Stimulated activated CD4-positive, alpha-beta T cell treated with anti-CD3 and anti-CD28 coated beads, Interleukin-1b, Interleukin-23, amount 100 ng/mL, for 1 hour (primary cell): ENCODE measurements at places on chromosomes 12 and 14.

DNA sequence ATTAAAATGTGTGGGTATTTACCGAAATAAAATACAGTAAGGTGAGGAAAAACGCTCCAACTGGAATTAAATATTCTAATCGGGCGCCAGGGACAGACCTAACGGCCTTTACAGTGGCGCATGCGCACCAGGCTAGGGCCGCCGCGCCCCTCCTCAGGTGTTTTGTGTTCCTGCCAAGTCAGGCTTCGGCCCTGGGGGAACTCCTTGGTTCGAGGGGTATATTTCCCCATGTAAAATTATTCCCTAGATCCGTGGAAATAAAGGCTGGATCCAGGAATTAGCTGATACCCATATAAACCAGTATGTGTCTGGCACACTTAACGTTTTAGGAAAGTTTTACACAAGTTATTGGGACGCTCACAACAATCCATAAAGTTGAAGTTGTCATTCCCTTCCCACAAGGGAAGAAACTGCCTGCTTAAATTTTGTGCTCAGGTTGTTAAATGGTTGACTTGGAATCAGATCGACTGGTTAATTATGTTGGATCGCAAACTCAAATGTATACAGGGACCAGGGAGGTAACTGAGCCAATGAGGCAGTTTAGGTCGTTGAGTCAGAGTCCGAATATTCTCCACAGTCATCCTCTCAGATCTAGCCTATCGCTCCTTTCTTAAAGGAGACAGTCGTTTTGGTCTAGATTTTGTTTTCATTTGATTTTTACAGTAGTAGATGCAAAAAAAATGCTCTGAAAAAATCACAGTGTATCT lies 621 bp upstream of the ANAPC7 start:
- peak; percentile 50 for DNase-seq

DNA sequence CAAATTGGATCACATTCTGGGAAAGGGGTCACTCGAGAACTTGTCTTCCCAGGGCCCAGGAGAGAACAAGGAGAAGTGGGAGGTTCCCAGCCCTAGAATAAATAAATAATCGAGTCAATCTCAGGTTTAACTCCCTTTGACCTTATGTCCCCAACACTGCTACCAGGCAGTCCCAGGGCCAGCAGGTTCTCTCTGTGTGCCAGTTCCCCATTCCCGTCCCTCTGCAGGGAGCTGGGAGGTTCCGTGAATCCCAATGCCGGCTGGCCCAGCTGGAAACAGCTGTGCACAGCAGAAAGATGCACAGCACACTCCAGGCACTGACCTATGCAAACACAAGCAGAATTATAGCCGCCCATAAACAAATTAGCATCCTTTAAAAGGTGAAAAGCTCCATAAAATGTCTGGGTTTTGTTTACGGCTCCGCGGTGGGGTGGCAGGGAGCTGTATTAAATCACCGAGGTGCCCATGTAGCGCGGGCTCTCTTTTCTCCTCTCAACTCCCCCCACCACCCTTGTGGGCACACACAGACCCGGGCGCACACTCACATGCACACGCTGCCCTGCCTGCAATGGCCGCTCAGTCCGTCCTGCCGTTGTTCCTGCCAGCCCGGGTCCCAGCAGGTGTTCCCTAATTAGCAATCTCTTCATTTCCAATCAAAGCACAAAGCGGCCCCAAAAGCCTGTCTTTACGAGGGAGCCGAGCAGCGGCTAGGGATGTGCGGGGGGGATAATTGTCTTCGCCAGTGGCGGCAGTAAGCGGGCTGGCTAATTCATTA lies 46.6 kb upstream of the ESRRB start:
- DNase-seq = no peak

DNA sequence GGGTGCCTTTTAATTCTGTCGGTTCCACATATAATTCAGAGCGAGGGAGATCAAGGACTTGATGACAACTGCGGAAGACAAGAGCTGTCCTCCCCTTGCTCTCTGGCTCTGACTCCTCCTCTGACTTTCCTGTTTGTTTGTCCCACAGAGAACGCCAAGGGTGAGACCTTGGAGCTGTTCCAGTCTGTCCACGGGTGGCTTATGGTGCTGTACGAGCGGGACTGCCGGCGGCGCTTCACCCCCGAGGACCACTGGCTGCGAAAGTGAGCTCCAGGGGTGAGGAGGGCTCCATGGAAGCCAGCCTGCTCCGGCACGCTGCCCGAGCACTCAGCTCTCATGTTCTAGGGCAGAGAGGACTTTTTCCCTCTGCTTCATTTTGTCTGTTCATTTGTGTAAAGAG lies 32.8 kb downstream of the UBE3B start:
- no peak for DNase-seq

DNA sequence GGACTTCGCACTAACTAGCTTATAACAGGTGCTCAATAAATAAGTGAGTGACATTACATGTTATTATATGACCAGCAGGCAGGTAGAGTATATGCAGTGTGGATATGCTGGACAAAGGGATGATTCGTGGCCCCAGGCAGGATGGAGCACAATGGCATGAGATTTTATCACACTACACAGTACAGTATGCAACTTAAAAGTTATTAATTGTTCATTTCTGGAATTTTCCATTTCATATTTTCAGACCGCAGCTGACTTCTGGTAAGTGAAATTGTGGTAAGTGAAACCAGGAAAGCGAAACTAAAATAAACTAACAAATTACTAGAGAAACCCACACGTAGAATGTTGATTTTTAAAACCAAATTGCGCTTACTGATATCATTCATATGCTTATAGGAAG lies 3.3 kb downstream of the PARP11 start:
- no peak for DNase-seq

- DNase-seq = no peak
Observed at GRCh38 chr12:94141892-94142291, 6.5 kb upstream of the PLXNC1 start.

- DNase-seq = no peak
Observed at GRCh38 chr12:3967556-3968160, 94.5 kb upstream of the PARP11 start.

DNA sequence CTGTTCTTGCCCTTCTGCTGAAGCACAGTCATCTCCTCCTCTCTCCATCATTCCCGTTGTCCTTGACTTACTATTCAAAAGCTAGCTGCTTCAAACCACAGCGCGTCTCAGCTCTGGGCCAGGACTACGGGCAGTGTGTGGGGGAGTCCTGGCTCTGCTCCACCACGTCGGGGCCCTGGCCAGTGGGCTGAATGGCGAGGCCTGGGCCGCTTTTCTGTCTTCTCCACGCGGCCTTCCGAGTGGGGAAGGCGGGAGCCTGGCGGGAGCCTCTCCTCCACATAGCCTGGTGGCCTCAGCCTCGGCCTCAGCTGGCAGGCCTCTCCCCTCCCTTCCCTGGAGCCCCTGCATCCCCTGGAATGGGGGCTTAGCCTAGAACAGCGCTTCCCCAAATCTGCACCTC lies 16.5 kb downstream of the ANKRD9 start:
- DNase-seq = no peak

GRCh38 chr12:90959538-90960139 lies 4.7 kb upstream of the CCER1 start:
- no peak for DNase-seq

- DNase-seq = no peak
Observed at GRCh38 chr14:32047791-32048190, 29.3 kb upstream of the ARHGAP5 start.

DNA sequence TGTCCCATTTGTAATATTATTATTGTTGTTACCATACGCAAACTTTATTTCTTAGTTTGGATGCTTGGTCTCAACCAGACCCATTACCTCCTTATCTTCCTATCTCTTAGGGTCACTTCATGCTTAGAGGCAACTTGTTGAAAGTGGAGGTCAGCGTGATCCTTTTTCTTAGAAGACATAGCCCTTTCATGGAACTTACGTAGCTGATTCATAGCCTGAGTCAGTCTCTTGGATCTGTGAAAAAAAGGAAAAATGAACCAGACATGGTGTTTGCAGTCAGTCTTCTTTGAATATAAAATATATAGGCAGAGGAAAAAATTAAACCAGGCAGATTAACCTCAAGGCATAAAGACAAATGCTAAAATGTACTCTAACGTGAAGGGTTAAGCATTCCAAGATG lies 613.7 kb downstream of the DIO2 start:
- no peak for DNase-seq

- no peak for DNase-seq
Observed at GRCh38 chr12:122171399-122171798, 2.6 kb downstream of the IL31 start.

GRCh38 chr12:98591209-98591608 lies 2.3 kb upstream of the SLC25A3 start:
- DNase-seq = no peak

DNA sequence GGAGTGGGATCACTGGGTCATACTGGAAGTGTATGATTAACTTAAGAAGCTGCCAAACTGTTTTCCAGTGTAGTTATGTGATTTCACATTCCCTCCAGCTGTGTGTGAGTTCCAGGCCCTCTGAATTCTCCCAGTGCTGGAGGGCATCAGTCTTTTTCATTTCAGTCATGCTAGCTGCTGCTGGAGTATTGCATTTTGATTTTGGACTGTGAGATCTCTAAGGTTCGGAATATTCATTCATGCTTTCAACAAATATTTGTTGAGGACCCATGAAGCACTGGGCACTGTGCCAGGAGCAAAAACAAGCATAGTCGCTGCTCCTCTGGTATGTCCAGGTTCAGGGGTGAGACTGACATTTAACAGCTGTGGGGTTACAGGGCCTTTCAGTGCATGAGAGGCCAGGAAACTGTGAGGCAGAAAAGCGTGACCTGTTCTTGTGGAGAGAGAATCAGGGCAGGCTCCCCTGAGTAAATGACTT lies 133.2 kb downstream of the SCARB1 start:
- no peak for DNase-seq

GRCh38 chr14:90201344-90201743 lies 55.0 kb upstream of the PSMC1 start:
- DNase-seq = no peak

- no peak for DNase-seq
Observed at GRCh38 chr12:49878021-49878420, 25.7 kb downstream of the FAIM2 start.

DNA sequence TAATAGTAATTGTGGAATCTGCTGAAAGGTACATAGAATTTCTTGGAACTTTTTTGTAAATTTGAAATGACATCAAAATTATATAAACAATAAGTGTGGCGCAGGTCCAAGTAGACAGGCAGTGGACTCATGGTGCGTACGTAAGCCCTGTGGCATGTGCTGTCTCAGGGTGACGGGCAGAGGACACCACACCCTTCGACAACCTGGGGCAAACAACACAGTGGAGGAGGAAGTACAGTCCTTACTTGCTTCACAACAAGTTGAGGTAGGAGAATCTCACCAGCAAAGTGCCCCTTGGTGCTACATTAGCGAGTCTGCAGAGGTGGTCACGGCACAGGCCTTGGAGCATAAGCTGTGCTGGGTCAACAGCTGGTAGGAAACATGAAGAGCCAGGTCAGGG lies 180.9 kb downstream of the AEBP2 start:
- DNase-seq = no peak

DNA sequence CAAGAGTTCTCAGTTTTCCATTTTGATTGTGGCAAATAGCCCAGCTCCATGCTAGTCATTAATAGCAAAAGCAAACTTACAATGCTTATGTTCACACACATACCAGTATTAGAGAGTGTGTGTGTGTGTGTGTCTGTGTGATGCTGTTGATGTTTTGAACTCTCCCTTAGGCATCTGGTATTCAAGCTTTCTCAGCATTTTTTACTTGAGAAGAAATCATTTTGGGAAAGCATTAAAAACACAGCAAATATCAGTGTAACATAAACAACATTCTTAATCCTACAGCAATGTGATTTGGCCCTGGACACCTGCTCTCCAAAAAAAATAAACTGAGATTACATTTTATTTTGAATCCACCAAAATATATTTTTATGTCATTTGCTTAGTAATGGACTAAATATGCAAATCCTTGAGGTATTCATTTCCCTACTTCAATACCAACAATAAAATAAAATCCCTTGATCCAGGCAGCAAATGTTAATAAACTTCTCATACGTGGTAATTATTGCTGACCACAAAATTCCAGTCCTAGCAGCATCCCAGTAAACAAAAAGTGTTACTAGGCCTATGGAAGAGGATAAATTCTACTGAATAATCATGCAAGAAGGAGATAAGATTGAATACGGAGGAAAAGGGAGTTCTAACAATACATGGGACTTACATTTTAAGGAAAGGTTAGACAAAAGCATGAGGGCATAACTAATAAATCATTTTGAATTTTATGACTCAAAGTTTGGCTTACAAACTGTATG lies 249.5 kb upstream of the CLEC14A start:
- no peak for DNase-seq

GRCh38 chr12:57604454-57604991 lies at the start of gene DTX3:
Gene DTX3, plus strand, starts transcription at chr12:57604824. Its CDS starts 1,694 bp downstream, at chr12:57606518.
- DNase-seq = no peak

DNA sequence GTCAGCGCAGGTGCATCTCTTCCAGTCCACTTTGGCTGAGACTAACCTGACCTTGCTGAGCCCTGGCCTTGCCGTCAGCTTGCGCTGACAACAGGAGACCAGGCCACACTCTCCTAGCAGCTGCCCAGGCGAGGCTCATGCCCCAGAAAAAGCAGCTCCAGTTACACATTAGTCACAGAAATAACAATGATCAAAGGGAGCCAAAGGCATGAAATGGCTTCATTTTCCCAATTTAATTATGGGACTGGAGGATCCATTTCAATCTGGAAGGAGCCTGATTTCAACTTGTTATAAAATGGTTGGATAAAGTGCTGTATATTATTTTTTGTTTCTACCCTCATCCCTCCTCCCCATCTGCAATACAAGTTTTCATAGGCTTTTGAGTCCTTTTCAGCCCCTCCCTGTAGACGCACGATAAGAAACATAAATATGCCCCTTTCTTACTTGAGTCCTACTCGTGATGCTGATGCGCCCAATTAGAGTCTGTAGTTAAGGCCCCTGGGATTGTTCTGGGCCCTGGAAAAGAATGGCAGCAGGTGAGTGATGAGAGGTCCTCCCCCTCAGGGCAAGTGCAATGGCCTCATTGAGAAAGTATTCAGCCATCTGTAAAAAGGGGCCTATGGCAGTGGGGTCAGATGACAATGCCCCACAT lies 376.0 kb downstream of the C12orf75 start:
- no peak for DNase-seq

DNA sequence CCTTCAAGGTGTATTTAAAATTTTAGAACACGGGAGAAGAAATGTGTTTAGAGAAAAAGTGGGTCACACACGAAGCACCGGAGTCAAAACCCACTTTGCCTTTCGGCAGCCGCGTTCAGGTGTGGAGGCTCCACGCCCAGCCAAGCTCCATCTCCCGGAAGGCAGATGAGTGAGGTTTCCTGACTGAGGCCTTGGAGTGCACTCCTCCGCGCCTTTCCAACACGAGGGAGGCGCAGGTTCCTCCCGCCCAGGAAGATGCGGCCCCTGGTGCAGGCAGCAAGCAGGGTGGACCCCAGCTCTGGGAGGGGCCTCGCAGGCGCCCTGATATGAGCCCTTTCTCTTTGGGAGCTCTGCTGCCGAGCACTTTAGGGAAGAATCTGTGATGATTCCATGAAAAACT lies 22.5 kb downstream of the MTA1 start:
- no peak for DNase-seq
